ENCODE measurements at places on chromosomes 11 and 22.

- peak; percentile 82 for DNase-seq
Observed at GRCh38 chr11:34501500-34501899, 12.1 kb downstream of the ELF5 start.

DNA sequence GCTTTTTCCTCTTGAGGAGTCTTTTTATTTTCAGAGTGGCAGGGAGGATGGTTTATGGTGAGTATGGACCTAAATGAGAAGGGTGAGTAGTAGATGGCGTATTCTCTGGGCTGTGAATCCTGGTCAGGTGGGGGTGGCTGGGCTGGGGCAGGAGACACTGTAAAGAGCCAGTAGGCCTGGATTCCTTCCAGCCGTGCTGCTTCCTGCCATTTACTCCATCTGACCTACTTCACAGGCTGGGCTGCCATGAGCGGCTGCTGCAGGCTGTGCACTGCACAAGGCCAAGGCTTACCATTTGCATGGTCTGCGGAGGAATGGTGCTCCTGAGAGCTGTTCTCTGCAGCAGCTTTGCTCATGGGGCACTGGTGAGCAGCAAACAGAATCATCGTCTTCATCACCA lies 297.6 kb downstream of the KIRREL3 start:
- DNase-seq, result no peak

DNA sequence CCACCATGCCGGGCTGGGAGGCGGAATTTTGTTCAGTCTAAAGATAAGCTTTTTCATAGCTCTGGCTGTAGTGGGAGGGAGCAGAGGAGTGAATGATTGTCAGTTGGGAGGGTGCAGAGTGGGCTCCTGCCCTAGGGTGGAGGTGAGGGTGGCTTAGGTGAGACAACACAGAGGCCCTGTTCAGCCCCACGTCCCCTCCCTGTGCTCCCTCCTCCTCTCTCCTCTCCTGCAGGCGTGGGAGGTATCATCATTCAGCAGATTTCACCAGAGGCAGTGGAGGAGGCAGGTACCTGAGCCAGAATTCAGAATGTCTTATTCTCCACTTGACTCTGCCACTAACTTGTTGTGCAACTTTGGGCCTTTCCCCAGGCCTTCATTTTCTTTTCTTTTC lies 1.7 kb upstream of the THRSP start:
- no peak for DNase-seq

GRCh38 chr11:17747131-17747955 lies 12.8 kb downstream of the KCNC1 start:
- peak; percentile 29 for DNase-seq

- DNase-seq, result no peak
Observed at GRCh38 chr11:14614091-14614622, 29.4 kb upstream of the PDE3B start.

GRCh38 chr11:62445314-62445740 lies 26.5 kb downstream of the SCGB1A1 start:
- peak; percentile 82 for DNase-seq

Measured in PC-3 (cell line).